Type B pancreatic cell (in vitro differentiated cells): ENCODE measurements at places on chromosomes 1 and 21. TPM values are rescaled to one million over a fixed set of nuclear protein-coding genes. Genes with fewer than 3 reads are reported as not detected.

The BGLAP gene
- total RNA-seq, result 0.64 and 3.1 TPM in 2 replicates

The ADAMTS1 gene
- 34.9 and 77.3 TPM in 2 replicates for total RNA-seq

The MEF2D gene
- 20.7 and 26.1 TPM in 2 replicates for total RNA-seq

DNA sequence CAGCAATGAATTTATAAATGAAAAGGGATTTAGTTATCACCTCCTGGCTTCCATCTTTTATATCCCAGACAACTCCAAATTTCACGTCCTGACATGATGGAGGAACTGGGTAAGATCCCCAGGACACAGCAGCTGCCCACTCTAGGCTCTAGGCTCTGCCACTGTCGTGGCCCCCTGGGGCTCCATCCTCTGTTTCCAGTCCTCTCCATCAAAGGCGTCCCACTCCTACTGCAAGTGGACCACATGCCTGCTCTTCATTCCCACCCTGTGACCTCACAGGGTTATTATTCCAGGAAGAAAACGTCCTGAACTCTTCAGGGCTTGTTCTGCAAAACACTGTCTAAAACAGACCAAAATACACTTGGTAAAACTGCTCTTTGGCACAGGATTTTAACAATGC is 11.9 kb downstream of the URB1 start:
- DNase-seq, result no peak

DNA sequence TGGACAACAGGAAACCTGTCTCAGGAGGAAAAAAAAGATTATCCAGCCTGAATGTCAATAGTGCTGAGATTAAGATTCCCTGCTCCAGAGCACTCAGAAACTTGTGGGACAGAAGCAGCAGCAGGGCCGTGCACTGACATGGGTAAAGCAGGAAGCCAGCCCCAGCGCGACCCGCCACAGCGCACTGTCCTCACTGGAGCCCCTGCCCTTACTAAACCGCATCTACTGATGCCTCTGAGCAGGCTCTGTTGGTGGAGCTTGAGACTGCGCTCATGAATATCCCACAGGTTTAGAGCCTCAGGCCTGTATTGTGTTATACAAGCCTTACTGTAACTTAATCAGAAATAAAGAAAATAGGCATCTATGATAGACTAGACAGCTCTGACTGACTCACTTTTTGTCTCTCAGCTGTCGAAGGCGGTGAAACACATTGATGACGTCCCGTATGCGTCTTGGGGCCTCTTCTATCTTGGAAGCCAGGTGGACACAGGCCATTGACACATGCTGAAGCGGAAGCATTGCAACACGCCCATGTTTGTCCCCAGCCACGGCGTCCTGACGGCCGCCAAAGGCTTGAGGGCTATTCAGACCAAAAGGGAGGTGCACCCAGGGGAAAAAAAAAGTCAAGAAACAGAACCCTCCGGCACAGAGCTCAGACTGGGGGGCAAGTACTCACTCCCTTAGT is 1.2 kb downstream of the CCNL2 start:
- no peak for DNase-seq
